SK-MEL-5 (cell line): ENCODE measurements at places on chromosomes 7 and 10.

DNA sequence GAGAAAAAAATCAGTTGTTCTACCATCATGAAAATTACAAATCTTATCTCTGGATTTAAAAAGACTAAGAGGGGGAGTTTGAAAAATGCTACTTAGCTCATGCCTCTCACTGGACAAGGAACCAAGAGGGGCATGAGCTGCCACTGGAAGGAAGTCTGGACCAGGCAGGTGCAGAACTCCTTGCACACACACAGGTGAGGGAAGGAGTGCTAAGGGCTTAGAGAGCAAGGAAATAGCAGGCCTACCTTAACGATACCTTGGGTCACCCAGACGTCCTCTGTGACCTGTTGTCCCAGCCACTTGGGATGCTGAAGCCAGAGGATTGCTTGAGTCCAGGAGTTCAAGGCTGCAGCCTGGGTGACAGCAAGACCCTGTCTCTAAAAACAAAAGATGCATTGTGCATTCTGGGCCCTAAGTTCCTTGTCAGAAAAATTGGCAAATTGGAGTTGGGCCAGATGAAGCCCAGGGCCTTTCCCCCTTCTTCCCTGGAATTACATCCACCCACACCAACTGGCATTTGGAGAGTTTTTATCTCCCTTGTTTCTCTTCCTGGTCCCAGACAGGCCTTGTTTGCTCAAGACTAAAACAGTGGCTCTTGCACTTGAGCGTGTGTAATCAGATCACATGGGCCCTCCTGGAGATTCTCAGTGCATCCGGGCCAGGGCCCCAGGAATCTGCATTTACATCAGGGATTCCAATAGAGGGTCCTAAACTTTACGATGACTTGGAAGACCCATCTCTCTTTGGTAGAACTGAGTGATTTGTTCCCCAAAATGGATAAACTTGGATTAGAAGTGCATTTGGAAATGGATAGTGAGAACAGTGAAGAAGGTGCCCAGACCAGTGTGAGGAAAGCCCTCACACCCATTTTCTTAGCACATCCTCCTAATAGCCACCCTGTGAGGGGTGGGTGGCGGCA is 3.0 kb downstream of the DDIT4 start:
- DNase-seq: peak; percentile 85

DNA sequence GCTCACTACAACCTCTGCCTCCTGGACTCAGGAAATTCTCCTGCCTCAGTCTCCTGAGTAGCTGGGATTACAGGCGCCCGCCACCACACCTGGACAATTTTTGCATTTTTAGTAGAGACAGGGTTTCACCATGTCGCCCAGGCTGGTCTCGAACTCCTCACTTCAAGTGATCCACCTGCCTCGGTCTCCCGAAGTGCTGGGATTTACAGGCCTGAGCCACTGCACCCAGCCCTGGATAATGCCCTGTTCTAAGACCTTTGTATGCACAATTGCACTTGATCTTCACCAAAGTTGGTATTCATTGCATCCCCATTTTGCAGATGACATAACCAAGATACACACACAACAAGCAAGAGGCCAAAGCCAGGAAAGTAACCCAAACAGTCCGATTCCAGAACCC is 97.7 kb upstream of the CARD11 start:
- no peak for DNase-seq

- no peak for DNase-seq
Measured at GRCh38 chr7:119665796-119666195, 607.2 kb upstream of the KCND2 start.

DNA sequence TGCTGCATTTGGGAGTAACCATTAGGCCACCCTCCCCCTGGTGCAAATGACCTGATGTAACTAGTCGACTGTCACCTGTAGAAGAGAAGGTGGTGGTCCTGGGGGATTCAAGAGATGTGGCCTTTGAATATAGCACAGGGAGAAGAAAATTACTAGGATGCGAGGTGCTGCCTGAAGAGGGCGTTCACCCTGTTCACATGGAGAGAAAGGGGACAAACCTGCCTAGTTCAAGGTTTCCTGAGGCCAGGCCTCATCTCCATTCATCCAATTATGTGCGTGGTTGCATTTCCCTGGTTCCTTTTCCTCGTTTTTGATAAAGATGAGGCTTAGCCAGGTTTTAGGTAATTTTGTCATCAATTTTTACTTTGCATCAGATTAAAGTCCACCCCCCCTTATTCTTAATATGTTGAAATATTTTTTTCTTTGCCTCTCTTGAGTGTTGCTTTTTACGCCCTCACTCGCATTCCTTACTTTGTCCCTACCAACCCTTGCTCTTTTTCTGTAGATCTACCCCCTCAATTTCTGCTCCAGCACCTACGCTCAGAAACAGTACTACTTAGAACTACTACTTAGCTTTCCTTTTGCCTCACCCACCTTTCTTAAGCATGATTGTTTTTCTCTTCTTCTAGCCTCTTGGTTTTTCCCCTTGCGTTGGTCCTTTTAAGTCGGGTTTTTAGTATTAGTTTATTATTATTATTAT is 13.7 kb downstream of the CLCN1 start:
- DNase-seq: peak; percentile 61

- no peak for DNase-seq
Measured at GRCh38 chr7:117202511-117202910, 120.3 kb downstream of the WNT2 start.

- DNase-seq: no peak
Measured at GRCh38 chr10:3542185-3542611, 242.8 kb downstream of the KLF6 start.

DNA sequence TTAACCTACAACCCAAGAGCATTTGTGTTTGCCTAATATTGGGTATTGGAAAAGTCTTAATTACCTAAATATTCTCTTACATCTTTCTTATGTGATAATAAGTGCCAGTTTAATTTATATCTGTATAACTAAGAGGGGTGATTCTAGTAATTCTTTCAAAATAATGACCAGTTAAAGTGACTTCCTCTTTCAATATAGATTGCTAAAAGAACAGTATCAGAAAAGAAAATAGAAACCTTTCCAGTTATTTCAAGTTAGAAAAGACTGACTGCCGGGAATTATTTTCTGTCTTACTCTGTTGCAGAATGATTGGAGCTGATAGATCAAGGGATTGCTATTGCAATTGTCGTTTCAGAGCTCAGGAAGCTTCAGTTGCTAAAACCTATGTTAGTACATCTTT is 525.0 kb upstream of the SEMA3D start:
- no peak for DNase-seq
